ENCODE measurements at places on chromosomes 12 and 14.

DNA sequence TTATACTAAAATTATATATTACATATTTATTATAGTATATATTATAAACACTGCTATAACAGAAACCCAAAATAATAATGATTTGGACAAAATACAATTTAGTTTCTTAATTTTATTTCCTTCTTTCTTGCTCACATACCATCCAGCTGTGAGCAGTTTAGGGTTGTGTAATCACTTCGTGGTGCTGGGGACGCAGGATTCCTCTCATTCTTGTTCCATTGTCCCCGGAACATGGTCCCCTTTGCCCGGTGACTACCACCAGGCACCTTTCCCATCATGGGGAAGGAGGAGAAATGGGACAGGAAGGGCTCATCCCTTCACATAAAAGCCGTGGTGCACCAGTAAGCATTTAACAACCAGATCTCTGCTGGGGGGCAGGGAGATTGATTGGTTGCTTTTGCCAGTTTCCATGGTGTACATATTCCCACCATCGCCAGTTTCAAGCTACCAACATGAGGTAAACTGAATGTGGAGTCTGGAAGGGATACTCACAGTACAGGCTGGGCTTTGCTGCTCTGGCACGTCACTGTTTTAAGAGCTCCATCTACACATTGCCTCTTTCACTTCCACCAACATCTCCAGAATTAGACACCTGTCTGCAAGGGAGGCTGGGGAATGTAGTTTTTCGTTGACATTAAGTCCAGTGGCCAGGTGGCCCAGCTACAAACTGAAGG lies 191.5 kb downstream of the TMEM132C start:
- DNase-seq, result no peak

DNA sequence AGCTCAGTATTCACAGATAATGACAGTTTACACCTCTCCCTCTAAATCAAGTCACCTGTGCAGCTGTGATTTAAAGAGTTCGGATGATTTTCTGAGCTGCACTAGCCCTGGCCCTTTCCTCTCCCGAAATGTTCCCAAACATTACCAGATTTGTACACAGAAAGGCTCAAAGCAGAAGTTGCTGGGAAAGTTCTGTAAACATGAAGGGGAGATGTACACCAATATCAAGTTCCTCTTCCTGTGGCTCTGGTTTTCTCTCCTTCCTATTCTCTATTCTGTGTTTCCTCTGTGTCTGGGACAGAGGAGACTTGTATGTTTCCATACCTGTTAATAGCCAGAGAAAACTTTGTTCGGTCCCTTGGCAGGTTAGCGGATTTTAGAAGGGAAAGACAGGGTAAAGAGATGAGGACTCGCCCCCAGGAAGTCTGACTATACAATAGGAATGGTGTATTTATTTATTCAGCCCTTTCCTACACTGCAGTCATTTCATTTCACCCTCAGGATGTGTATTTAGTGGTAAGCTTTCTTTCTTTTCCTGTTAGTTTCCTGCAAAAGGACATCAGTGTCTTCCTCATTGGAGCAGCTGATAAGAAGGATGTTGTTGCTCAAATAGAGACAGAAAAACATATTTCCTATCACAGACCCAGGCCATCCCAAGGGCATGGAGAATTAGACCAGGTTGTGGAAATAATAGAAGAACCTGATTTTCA lies 7.6 kb upstream of the NUMB start:
- no peak for DNase-seq

DNA sequence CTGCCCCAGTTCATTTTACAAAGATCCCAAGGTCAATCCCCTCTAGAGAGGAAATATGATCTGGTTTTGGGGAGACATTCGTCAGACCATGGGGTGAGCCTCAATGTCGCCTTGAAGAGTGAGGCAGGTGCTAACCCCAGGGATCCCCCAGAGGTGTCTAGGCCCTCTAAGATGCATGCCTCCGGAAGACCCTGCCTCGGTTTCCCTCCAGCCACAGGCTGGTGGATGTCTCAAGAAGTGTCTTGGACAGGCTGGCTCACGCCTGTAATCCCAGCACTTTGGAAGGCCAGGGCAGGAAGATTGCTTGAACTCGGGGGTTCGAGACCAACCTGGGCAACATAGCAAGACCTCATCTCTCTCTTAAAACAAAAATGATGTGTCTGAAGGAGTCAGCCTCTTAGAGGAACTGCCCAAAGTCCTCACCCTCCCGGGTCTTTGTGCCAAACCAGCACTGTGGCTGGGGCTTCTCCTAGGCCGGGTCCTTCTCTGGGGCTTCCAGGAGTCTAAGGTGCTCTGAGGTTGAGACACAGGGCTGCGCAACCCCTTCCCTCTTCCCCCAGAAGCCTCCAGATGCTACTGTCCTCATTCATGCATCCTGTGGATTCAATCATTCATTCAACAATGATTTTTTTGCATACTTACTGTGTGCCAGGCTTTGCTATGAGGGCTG lies 24.7 kb upstream of the BEGAIN start:
- no peak for DNase-seq

DNA sequence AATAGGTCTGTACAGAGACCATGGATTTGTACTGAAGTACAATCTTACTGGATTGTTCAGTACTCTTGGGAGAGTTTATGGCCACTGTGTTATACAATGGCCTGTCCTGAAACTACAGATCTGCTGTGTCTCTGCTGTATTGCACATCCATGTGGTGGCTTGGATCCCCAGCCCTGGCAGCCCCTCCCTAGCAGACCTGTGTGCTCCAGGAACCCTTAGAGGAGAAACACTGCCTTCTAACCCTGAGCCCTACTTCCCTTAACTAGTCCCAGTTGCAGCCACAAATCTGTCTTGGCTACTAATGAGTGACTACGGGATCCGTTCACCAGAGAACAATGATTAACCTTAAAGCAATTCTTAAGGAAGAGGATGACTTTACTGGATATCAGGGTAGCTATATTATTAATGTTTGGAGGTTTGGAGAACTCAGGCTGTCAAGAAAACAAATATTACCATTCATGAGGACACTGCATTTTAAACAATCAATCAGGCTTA lies 27.7 kb downstream of the RNF34 start:
- no peak for DNase-seq

- DNase-seq, result no peak
Measured at GRCh38 chr12:22684140-22685118, 59.5 kb downstream of the ETNK1 start.

- DNase-seq, result no peak
Measured at GRCh38 chr14:31307198-31307597, 99.6 kb upstream of the HECTD1 start.

- no peak for DNase-seq
Measured at GRCh38 chr12:130686511-130686991, 29.5 kb downstream of the RIMBP2 start.

DNA sequence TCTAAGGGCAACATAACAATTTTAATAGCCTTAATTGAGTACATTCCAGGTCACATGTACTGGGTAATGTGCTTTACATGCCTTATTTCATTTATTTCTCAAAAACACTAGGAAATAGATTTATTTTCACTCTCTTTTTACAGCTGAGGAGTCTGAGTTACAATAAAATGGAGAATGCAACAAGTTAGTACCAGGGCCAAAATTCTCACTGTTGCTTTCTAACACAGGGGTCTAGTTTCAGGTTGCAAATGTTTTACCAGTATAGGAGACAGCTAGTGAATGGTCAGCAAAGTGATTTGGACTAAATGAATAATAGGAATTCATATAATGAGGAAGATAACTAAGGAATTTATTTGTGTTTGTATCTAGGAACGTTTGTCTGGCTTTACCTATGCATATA lies 137.3 kb downstream of the RASSF9 start:
- DNase-seq, result no peak

DNA sequence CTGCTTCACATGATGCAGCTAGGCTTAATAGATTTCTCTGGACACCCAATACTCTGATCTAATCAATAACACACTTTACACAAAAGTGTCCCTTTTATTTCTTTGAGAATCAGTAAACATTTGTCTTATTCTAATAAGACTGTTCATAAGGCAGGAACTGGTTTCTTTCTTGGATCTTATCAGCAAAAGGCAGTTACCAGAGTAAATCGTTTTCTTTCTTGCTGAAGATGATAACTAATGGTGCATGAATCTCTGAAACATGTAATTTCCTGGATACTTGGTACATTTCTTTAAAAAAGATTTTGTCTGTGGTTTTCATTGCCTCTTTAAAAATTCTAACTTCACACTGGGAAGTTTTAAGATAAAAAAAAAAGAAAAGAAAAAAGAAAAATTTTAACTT lies 39.6 kb downstream of the WIF1 start:
- DNase-seq, result no peak

DNA sequence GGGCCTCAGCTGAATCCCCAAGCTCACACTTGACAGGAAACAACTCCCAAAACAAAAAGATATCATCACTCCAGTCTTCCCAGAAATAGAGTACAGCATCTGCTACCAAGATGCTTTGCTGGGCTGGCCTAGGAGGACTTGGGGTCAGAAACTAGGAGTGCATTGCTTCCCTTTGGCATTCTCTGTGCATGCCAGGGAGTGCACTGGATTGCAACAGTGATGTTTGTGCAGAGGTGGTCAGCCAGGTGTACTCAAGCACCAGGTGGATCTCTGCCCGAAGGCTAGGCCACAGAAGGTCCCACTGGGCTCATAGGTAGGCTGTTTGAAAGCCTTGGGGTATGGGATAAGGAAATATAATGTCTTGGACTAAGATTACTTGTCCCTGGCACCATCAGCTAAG lies 51.1 kb downstream of the RAB35 start:
- no peak for DNase-seq

GRCh38 chr12:129339336-129339735 lies 486.1 kb downstream of the GLT1D1 start:
- DNase-seq, result no peak

DNA sequence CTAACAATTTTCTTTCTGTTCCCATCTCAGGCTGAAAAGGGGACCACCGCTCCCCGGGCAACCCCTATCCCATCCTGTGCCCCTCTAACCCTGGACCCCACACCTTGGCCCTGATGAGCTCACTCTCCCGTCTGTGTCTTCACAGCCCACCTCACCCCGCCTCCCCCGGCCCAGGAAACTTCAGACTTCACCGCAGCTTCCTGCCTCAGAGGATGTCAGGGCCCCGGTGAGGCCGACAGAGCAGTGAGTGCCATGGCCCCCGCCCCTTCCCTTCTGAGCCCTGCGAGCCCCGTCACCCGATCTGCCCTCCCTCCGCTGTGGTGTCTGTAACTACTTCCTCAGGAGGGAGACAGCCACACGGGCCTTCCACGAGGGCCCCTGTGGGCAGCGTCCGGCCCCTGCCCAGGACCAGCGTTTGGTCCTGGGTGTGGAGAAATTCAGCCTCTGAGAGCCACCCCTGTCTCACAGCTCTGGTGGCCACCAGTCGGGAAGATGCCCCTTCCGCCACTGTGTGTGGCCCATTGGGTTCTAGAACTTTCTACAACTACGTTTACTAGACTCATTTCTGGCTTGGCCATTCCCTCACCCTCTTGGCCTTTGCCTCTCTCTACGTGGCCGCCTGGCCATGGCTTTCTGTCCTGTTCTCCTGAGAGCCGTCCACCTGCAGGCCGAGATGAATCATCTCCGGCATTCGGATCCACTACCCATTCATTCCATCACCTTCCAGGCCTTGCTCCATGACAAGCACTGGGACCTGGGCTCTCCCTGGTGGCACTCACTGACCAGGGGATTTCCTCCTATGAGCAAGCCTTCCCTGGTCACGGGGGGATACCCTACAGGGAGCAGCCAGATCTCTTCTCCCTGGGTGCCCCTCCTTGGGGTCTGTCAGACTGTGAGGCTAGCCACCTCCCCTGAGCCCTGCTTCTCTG lies 3.4 kb downstream of the RHOF start:
- peak; percentile 94 for DNase-seq
